ENCODE measurements at places on chromosomes 3 and 15. TPM values are rescaled to one million over a fixed set of nuclear protein-coding genes. Genes with fewer than 3 reads are reported as not detected.
A peak's percentile ranks its signal among the peaks of the same experiment; 100 is the strongest.

GRCh38 chr3:177190756-177191681, 6.3 kb downstream of the TBL1XR1 start:
- DNase-seq: no peak
- no peak overlapping the region for H3K4me3 ChIP-seq
- peak overlapping the region; percentile 35 for H3K27ac ChIP-seq
- no peaks in the 10 kb centered on the region for H3K27me3 ChIP-seq
- peaks cover 61% of the 10 kb centered on the region for H3K4me1 ChIP-seq
- H3K36me3 ChIP-seq: peaks cover 39% of the 10 kb centered on the region

GRCh38 chr3:141643796-141644195, 94.3 kb upstream of the RNF7 start:
- no peak overlapping the region for H3K27ac ChIP-seq
- H3K36me3 ChIP-seq: no peaks in the 10 kb centered on the region
- no peak overlapping the region for H3K4me3 ChIP-seq
- no peaks in the 10 kb centered on the region for H3K4me1 ChIP-seq
- no peaks in the 10 kb centered on the region for H3K27me3 ChIP-seq
- DNase-seq: no peak

DNA sequence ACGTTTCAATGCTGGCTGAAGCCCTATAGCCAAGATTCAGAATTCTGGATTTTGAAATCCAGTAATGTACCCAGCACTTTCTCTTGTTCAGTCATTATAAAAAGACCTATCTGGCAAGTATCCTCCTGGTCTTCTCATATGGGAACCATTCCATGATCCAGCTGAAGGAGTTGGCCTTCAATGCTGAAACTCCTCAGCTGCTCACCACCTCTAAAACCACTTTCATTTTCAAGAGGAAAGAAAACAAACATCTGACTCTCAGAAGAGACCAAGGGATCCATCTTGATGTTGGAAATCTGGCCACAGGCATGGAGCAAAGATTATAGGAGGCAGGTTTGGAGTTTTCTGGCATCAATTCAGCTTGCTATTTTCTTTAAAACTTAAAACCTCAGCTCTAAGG, 235.4 kb downstream of the FMN1 start:
- DNase-seq: no peak
- no peak overlapping the region for H3K4me3 ChIP-seq
- no peaks in the 10 kb centered on the region for H3K36me3 ChIP-seq
- no peak overlapping the region for H3K27ac ChIP-seq
- no peaks in the 10 kb centered on the region for H3K4me1 ChIP-seq

DNA sequence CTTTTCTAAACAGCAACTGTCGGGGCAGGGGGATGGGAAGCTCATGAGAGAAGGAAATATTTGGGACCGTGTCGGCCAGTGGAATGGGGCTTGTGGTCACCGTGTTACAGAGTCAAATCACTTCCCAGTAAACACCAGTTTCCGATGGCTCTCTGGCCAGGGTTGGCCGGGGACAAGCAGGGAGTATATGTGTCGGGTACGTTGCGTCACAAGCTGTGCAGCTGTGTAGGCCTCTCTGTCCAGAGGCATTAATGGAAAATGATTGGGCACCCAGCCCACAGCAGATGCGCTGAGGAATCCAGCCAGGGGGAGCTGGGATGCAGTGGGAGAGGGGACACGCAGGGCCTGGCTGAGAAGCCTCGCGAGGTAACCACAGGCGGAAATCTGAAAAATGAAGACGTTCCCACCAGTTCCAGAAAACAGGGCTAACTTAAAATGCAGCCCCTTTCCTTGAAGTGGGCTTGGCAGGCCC, 15.8 kb upstream of the ALDH1A3 start:
- peaks cover 6% of the 10 kb centered on the region for H3K27me3 ChIP-seq
- H3K27ac ChIP-seq: no peak overlapping the region
- no peak overlapping the region for H3K4me3 ChIP-seq
- H3K36me3 ChIP-seq: no peaks in the 10 kb centered on the region
- DNase-seq: no peak
- H3K4me1 ChIP-seq: no peaks in the 10 kb centered on the region

DNA sequence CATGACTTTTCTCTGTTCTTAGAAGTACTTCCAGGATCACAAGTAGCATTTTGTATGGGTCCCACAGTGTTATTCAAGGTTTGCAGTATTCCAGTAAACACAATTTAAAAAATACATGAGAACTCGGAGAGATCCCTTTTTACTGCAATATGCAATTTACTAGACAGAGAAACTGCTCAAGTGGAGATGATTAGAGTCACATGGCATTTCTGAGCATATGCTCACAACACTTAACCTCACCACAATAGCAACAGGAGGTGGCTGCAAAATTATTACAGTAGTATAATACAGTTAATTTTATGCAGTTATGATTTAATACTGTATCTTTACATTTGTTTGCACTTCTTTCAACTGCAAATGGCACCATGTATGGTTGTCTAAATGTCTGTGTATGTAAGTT, 87.5 kb downstream of the PIK3CB start:
- no peak for DNase-seq
- no peak overlapping the region for H3K27ac ChIP-seq
- no peak overlapping the region for H3K4me3 ChIP-seq
- no peaks in the 10 kb centered on the region for H3K27me3 ChIP-seq
- peaks cover 9% of the 10 kb centered on the region for H3K36me3 ChIP-seq

DNA sequence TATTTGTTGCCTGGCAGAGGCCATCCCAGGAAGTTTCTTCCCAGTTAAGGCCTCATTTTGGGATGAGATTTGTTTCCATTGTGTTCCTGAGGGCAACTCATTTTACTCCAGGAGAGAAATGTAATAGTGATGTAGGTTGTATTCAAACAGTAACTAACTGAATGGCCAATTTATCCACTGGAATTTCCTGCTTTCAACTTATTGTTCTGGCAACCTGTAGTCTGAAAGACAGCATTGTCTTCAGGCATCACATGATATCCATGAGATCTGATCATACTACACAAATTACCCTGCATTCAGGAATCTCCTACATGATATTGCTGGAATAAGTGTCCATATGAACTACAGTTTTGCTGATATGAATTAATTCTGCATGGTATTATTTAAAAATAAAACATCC, 79.5 kb upstream of the FGF7 start:
- no peak for DNase-seq
- no peaks in the 10 kb centered on the region for H3K4me1 ChIP-seq
- H3K27ac ChIP-seq: no peak overlapping the region

DNA sequence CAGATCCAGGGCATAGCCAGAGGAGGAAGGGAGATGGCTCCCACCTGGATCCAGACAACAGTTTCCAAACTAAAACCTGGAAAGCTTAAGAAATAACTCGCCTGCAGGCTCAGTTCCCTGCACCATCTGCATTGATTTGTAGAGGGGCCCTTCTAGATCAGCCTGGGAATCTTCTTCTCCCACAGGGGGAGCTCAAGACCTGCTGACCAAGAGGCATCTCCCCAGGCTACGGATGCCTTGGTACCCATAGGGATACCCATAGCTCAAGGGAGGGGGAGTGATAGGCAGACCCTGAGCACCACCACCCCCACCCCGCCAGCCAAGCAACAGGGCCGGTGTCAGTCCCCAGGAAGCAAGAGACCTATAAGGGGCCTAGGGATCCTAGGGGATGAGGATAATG, 28.0 kb upstream of the DCLK3 start:
- no peaks in the 10 kb centered on the region for H3K36me3 ChIP-seq
- no peak overlapping the region for H3K27ac ChIP-seq
- H3K4me1 ChIP-seq: no peaks in the 10 kb centered on the region
- peaks cover 4% of the 10 kb centered on the region for H3K27me3 ChIP-seq

DNA sequence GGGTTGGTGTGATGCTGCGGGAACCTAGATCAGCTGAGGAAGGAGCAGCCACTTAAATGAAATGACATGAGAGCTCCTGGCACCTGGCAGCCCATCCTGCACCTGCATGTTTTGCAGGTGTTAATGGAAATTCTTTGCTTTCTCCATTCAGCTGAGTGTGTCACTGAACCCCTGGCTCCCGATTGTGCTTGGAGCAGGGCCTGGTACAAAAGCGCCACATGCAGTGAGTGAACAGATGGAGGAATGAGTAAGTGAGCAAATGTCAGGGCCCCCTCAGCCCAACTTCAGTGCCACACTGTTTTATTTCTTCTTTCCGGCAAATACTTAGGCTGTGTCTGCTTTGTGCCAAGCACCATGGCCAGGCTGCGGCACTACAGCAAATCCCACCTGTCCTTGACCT, 132.2 kb downstream of the ASB7 start:
- H3K4me3 ChIP-seq: no peak overlapping the region
- no peaks in the 10 kb centered on the region for H3K27me3 ChIP-seq
- H3K27ac ChIP-seq: no peak overlapping the region
- H3K36me3 ChIP-seq: no peaks in the 10 kb centered on the region

GRCh38 chr3:171747223-171747920, 62.9 kb downstream of the PLD1 start:
- peaks cover 34% of the 10 kb centered on the region for H3K27me3 ChIP-seq
- DNase-seq: no peak
- H3K36me3 ChIP-seq: no peaks in the 10 kb centered on the region
- H3K27ac ChIP-seq: no peak overlapping the region
- H3K4me3 ChIP-seq: no peak overlapping the region

GRCh38 chr3:54874816-54875556, 52.9 kb downstream of the LRTM1 start:
- no peak overlapping the region for H3K4me3 ChIP-seq
- no peaks in the 10 kb centered on the region for H3K4me1 ChIP-seq
- no peaks in the 10 kb centered on the region for H3K36me3 ChIP-seq

TM4SF18 gene
- not detected for total RNA-seq

MUC13 gene
- not detected for total RNA-seq

RARB gene
- total RNA-seq: not detected

BUB1B gene
- total RNA-seq: 95.3 TPM

CHRNA7 gene
- total RNA-seq: not detected

HGD gene
- 0.16 TPM for total RNA-seq
